ENCODE measurements at places on chromosomes 7 and 10. TPM values are rescaled to one million over a fixed set of nuclear protein-coding genes. Genes with fewer than 3 reads are reported as not detected.

ASB15 gene
- 53.7 TPM for total RNA-seq

NUPR2 gene
- total RNA-seq: not detected

AKR1E2 gene
- 6.7 TPM for total RNA-seq

AGBL3 gene
- total RNA-seq: 1.2 TPM

CDHR3 gene
- 0.85 TPM for total RNA-seq

SPDYE1 gene
- 0.14 TPM for total RNA-seq

AKR1C4 gene
- not detected for total RNA-seq

DRGX gene
- total RNA-seq: not detected

NUTM2E gene
- total RNA-seq: not detected

HTR5A gene
- total RNA-seq: not detected

ARHGAP22 gene
- total RNA-seq: 5.1 TPM

GIMAP7 gene
- 25.5 TPM for total RNA-seq

ZNF282 gene
- 13.6 TPM for total RNA-seq

CYP3A7 gene
- total RNA-seq: not detected

MOSPD3 gene
- 12.2 TPM for total RNA-seq

AGMO gene
- not detected for total RNA-seq

NODAL gene
- total RNA-seq: not detected

IGF2BP3 gene
- total RNA-seq: not detected

NUDT1 gene
- 17.2 TPM for total RNA-seq

CLRN3 gene
- not detected for total RNA-seq

CTAGE8 gene
- total RNA-seq: 0.28 TPM

CDHR1 gene
- 2.4 TPM for total RNA-seq

ZNF680 gene
- 24.6 TPM for total RNA-seq

NKX1-2 gene
- total RNA-seq: not detected

LRRC18 gene
- total RNA-seq: not detected

DEPP1 gene
- total RNA-seq: 18.8 TPM

NXPH1 gene
- total RNA-seq: not detected

AFAP1L2 gene
- total RNA-seq: 7.7 TPM

POLR2J2 gene
- total RNA-seq: 3.9 TPM

WDR11 gene
- 16.8 TPM for total RNA-seq

DGKI gene
- total RNA-seq: 14.9 TPM

SPOCK2 gene
- 4.9 TPM for total RNA-seq

RBM20 gene
- 66.6 TPM for total RNA-seq

MMD2 gene
- not detected for total RNA-seq

CHN2 gene
- 4.7 TPM for total RNA-seq

SPDYE6 gene
- not detected for total RNA-seq

HOXA7 gene
- not detected for total RNA-seq

VSTM2A gene
- not detected for total RNA-seq

PLXNA4 gene
- total RNA-seq: 16.0 TPM

Measured in right cardiac atrium (tissue), 5 donors.